ENCODE measurements at places on chromosomes 3 and 15.

DNA sequence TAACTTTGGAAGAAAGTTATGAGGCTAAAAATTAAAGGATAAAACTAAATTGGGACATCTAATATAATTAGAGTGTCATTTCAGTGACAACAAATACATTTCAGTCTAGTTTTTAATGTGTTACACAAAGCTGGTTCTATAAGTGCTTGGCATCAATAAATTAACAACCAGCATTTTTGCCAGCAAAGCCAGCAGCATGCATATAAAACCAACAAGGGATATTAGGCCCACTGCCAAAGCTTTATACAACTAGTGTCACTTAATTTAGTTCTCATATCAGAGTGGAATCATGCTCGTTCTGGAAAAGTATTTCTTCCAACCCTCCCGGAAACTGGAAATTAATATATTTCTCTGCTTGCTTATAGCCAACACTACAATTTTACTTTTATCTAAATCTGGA lies 88.8 kb downstream of the THBS1 start:
- no peak for DNase-seq

DNA sequence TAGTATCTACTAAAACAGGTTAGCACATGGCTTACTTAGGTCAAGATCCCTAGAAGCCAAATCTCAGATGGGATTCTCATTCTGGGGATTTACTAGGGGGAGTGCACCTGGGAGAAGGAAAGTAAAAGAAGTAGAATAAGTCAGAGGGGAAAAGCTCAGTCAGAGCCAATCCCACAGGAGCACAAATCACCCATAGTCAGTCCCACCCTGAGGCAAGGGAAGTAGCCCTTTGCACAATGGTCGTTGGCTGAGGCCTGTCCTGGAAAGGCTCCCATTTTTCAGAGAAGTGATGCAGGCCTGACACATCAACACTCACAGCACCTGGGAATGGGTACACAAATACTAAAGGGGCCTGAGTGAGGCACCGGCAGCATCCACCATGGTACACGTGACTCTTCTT lies 39.8 kb downstream of the SST start:
- no peak for DNase-seq

GRCh38 chr3:197554196-197554561 lies 1.6 kb downstream of the BDH1 start:
- DNase-seq = no peak

DNA sequence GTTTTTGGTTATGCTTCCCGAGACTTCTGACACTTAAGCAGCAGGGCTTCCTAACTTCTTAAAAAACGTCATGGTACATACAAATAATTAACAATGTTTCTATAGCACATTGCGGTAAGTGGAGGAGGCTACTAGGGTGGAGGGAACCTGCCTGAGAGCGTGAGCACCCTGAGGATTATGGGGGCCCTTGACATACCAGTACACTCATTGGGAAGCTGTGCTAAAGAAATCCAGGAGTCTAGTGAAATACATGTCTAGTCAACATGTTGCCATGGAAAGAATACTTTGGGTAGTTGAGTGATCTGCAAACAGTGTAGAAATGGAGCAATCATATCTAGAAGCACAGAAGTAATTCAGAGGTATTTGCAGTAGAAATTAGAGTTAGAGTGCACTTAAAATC lies 39.2 kb upstream of the MAPKBP1 start:
- no peak for DNase-seq

DNA sequence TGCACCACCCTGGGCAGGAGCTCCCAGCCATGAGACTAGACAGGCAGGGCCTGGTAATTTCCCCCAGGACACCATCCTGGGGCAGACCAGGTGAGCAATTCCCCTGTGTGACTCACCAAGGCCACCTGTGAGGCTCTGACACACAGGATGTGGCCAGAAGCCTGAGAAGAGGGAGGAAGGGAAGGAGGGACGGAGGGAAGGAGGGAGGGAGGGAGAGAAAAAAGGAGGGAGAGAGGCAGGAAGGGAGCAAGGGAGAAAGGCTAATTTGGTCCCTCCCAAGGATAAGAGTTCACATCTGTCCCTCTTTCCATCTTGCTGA lies 25.9 kb downstream of the WNT7A start:
- no peak for DNase-seq

DNA sequence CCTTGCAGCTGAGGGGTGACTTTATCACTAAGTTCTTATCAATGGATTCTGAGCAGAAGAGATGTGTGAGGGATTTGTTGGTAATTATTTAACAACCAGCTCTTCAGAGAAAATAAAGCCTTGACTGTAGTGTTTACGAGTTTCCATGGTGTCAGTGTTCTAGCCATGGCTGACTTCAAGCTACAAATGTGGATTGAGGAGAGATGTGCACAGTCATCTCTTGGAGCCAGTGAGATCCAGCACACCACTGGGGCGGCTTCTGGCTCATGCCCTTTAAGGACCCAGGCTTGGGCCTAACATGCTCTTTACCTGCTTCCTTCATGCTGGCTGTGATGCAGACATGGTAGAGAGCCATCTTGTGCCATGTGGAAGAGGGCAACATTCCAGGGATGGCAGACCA lies 145.6 kb upstream of the MRPS22 start:
- DNase-seq = no peak

DNA sequence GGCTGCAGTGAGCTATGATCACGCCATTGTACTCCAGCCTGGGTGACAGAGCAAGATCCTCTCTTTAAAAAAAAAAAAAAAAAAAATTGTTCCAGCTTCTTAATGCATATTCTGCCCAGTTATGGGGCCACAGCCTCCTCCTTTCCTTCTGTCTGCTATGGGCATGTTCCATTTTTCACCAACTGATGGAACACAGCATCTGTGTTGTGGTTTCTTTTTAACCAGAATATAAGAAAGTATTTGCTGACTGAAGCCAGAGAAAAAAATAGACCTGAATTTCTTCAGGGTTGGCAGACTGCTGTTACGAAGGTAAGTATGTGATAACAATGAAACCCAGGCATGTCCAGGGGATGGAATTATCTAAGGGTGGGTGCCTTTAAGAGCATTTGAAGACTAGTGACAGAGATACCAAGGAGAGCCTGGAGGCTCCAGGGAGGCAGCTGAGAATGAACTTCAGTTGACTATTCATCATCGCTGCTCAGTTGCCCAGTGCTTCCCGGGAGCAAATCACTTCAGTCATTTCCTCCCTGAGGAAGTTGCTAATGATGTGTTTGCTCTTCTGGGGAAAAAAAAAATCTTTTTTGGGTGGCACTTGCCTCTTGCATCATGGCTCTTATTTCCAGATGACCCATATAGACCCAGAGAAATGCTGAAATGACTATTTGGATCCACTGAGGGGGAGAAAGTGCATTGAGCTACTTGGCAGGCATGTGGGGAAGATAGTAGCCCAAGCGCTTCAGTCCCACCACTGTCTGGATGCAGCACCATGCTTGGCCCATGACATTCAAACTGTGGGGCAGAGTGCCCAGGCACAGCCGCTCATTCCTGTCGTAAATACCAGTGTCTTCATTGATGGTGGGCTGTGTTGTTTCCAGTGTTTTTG lies 14.5 kb downstream of the NCBP2 start:
- no peak for DNase-seq

GRCh38 chr15:42010434-42010833 lies 10.4 kb downstream of the PLA2G4E start:
- no peak for DNase-seq

- no peak for DNase-seq
Observed at GRCh38 chr15:35622641-35623340, 76.8 kb upstream of the DPH6 start.

DNA sequence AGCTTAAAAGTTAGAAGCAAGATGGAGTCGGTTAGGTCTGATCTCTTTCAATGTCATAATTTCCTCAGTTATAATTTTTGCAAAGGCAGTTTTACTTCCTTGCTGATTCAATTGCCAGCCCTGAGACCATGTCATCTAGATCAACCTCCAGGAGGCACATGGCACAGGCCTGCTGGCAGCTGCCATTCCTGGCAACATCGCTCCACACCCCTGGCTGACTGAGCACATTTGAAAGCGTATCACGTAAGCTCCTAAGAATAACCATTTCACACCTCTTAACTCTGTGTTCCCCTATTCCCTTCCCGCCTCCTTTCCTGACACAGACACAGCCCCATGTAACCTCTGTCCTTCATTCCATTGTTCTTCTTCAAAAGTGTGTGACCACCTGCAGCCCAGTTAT lies 313.9 kb upstream of the CTNNB1 start:
- DNase-seq = no peak

- DNase-seq = no peak
Observed at GRCh38 chr15:29689287-29689986, 132.8 kb downstream of the TJP1 start.

GRCh38 chr15:68874788-68875187 lies 54.1 kb upstream of the ANP32A start:
- DNase-seq = no peak

All from stimulated activated CD8-positive, alpha-beta memory T cell treated with anti-CD3 and anti-CD28 coated beads, Interleukin-15, amount 100 ng/mL, for 48 hours (primary cell).